T-helper 2 cell treated with Interferon-gamma antibody and Interleukin-4, amounts not matched to agents 5 μg/mL and 100 μg/mL, for 36 hours (primary cell): ENCODE measurements at places on chromosomes 5 and 9.

- no peak for DNase-seq
- no peak overlapping the region for H3K4me3 ChIP-seq
- H3K27me3 ChIP-seq, result peaks cover 76% of the 10 kb centered on the region
- H3K36me3 ChIP-seq, result peaks cover 2% of the 10 kb centered on the region
Observed at GRCh38 chr5:141874262-141874964, 3.8 kb downstream of the PCDH1 start.

DNA sequence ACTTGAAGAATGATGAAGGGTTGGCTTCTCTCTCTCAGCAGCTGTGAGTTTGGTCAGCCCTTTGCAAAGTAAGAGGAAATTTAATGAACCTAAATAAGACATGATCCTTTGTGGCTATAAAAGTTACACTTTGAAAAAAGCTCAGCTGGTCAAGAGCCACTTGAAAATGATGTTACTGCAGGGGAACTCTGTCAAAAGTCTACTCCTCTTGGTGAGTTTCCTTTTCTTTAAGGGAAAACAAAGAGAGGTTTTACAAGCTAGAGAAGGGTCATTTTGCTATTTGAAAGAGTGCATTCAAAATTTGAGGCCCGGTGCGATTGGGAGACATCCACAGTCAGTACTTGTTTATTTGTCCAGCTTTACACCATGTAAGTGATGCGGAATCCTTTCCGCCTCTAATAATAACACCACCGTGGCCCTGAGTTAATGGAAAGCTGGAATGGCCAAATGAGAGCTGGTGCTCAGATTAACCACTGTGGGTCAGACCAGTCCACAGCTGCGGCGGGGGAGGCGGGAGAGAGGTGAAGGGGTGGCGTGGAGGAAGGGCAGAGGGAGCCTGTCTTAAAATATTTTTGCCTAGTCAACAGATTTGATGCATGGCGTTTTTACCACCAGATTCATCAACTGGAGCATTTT is 404.0 kb downstream of the TLE4 start:
- no peaks in the 10 kb centered on the region for H3K4me1 ChIP-seq
- no peak overlapping the region for H3K27ac ChIP-seq
- no peak overlapping the region for H3K4me3 ChIP-seq

- no peak for DNase-seq
- H3K27me3 ChIP-seq, result peaks cover 2% of the 10 kb centered on the region
- no peaks in the 10 kb centered on the region for H3K4me1 ChIP-seq
- no peak overlapping the region for H3K4me3 ChIP-seq
- no peak overlapping the region for H3K27ac ChIP-seq
Observed at GRCh38 chr9:19728101-19728500, 60.7 kb downstream of the SLC24A2 start.

- no peak overlapping the region for H3K27ac ChIP-seq
- no peak for DNase-seq
- H3K27me3 ChIP-seq, result peaks cover 20% of the 10 kb centered on the region
Observed at GRCh38 chr5:107415762-107416161, 255.0 kb downstream of the EFNA5 start.

DNA sequence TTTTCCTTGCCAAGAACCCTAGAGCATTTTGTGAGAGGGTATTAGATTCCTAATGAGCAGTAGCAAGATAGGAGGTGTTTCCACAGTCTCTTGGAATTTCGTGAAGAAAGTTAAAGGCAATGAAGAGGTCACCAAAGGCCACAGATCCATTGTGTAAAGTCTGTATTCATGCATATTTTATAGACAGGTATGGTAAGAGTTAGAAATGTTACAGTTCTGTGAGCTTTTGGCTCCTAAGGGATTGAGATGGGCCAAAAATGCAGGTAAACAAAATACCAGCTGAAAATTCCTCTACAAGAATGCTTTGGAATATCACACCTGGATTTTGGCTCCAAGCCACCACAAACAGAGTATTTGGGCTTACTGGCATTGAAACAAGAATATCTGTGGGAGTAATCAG is 47.4 kb upstream of the FST start:
- no peaks in the 10 kb centered on the region for H3K36me3 ChIP-seq
- H3K4me3 ChIP-seq, result no peak overlapping the region
- H3K27me3 ChIP-seq, result peaks cover 9% of the 10 kb centered on the region
- no peak for DNase-seq
- no peak overlapping the region for H3K27ac ChIP-seq

DNA sequence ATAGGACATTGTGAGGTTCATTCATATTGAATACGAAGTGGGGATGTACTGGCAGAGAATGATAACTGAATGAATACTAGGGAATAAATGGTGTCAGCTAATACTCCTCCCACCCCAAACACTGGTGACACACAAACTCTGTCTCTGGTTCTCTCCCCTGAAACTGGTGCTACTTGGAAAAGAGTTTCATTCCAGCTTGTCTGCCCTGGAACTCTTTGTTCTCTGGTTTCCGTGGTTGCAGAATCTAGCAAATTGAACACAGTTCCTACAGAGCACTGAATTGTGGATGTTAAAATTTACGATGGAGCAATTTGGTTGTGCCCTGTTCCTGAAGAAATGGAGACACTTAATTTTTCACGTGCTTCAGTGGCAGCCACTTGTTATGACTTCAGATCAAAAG is 181.7 kb downstream of the KCTD16 start:
- H3K4me1 ChIP-seq, result no peaks in the 10 kb centered on the region
- H3K27ac ChIP-seq, result no peak overlapping the region
- H3K4me3 ChIP-seq, result no peak overlapping the region

DNA sequence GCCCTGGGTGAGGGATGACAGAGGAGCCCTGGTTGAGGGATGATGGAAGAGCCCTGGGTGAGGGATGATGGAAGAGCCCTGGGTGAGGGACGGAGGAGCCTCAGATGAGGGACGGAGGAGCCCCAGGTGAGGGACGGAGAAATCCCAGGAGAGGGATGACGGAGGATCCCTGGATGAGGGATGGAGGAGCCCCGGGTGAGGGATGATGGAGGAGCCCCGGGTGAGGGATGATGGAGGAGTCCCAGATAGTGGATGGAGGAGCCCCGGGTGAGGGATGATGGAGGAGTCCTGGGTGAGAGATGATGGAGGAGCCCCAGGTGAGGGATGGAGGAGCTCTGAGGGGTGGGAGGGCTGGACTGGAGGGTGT is 10.9 kb downstream of the PHF2 start:
- H3K27me3 ChIP-seq, result no peaks in the 10 kb centered on the region
- no peak overlapping the region for H3K27ac ChIP-seq
- no peak for DNase-seq
- H3K4me3 ChIP-seq, result no peak overlapping the region
- peaks cover 20% of the 10 kb centered on the region for H3K36me3 ChIP-seq
- peaks cover 8% of the 10 kb centered on the region for H3K4me1 ChIP-seq

- H3K4me3 ChIP-seq, result no peak within 1 kb of the TSS
- DNase-seq, result no peak
- H3K36me3 ChIP-seq, result no peaks in the 10 kb centered on the region
- H3K27me3 ChIP-seq, result peaks cover 10% of the 10 kb centered on the region
- no peaks in the 10 kb centered on the region for H3K4me1 ChIP-seq
Observed at GRCh38 chr5:149063017-149063687, at the start of gene SH3TC2. Gene SH3TC2, minus strand, starts transcription at chr5:149063062. Its CDS starts 40 bp downstream, at chr5:149063022.

- H3K27ac ChIP-seq, result no peak overlapping the region
- DNase-seq, result no peak
- no peaks in the 10 kb centered on the region for H3K27me3 ChIP-seq
- peaks cover 1% of the 10 kb centered on the region for H3K4me1 ChIP-seq
Observed at GRCh38 chr9:121958530-121958929, 134.6 kb downstream of the TTLL11 start.

DNA sequence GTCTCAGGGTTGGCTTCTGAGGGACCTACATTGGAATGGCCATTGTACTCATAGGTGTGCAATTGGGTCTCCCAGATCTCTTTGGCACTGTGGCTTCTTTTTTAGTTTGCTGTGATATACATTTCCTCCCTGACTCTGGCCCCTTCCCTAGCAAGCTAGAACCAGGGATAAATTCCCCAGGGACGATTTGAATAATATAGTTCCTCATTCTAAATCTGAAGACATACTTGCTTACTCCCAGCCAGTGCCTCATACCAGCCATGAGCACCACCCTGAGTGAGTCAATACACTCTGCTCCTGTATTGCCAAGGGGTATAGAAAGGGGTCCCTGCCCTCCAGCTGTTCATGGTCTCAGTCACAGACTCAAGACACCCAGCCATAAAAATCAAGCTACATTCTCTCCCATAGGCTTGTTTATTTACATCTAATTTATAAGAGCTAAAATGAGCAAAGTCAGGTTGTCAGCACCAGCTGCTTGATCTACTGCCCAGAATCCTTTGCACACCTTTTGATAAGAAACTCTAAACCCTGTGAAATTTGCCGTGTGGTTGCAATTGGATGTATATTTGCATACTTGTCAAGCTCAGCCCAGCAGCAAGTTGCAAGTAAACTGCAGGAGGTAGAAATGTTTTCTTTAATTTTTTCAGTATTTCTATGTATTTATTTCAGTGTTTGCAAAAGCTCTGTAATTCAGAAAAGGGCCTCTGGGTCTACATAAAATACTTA is 219.9 kb upstream of the IRX1 start:
- no peaks in the 10 kb centered on the region for H3K36me3 ChIP-seq
- no peak for DNase-seq
- H3K27ac ChIP-seq, result no peak overlapping the region

GRCh38 chr9:110095776-110096175 is 112.2 kb downstream of the C9orf152 start:
- H3K27ac ChIP-seq, result no peak overlapping the region
- peaks cover 31% of the 10 kb centered on the region for H3K4me1 ChIP-seq
- DNase-seq, result no peak
- H3K36me3 ChIP-seq, result peaks cover 19% of the 10 kb centered on the region
- H3K4me3 ChIP-seq, result no peak overlapping the region

DNA sequence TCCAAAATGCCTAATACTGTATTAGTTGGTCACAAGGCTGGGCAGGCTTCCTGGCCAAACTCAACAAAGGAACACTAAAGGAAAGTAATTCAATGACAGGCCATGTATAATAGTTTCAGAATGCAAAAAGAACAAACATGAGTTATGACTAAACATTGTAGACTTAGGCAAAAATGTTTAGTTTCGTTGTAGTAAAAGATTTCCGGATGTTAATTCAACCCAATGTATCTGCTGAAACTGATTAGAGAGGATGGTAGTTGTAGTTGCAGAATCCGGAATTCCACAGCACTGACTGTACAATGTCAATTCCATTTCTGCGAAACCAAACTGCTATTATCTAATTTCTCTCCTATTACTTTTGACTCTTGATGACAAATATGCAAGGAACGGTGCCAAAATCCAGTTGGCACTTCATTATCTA is 117.9 kb upstream of the FST start:
- DNase-seq, result no peak
- no peak overlapping the region for H3K4me3 ChIP-seq
- H3K36me3 ChIP-seq, result no peaks in the 10 kb centered on the region
- H3K4me1 ChIP-seq, result no peaks in the 10 kb centered on the region
- H3K27me3 ChIP-seq, result no peaks in the 10 kb centered on the region
- no peak overlapping the region for H3K27ac ChIP-seq

DNA sequence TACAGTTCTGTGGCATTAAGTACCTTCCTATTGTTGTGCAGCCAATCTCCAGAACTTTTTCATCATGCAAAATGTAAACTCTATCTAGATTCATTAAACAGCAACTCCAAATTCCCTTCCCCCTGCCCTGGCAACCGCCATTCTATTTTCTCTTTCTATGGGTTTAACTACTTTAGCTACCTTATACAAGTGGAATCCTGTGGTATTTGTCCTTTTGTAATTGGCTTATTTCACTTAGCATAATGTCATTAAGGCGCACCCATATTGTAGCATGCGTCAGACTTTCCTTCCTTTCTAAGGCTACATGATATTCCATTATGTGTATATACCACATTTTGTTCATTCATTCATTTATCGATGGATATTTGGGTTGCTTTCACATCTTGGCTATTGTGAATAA is 142.4 kb downstream of the CAAP1 start:
- H3K27ac ChIP-seq, result no peak overlapping the region
- no peaks in the 10 kb centered on the region for H3K4me1 ChIP-seq
- H3K36me3 ChIP-seq, result no peaks in the 10 kb centered on the region
- no peak overlapping the region for H3K4me3 ChIP-seq

- H3K27me3 ChIP-seq, result no peaks in the 10 kb centered on the region
- no peak overlapping the region for H3K4me3 ChIP-seq
- no peak overlapping the region for H3K27ac ChIP-seq
- H3K4me1 ChIP-seq, result peaks cover 4% of the 10 kb centered on the region
- H3K36me3 ChIP-seq, result peaks cover 61% of the 10 kb centered on the region
Observed at GRCh38 chr5:150397782-150398721, 14.7 kb downstream of the CD74 start.

DNA sequence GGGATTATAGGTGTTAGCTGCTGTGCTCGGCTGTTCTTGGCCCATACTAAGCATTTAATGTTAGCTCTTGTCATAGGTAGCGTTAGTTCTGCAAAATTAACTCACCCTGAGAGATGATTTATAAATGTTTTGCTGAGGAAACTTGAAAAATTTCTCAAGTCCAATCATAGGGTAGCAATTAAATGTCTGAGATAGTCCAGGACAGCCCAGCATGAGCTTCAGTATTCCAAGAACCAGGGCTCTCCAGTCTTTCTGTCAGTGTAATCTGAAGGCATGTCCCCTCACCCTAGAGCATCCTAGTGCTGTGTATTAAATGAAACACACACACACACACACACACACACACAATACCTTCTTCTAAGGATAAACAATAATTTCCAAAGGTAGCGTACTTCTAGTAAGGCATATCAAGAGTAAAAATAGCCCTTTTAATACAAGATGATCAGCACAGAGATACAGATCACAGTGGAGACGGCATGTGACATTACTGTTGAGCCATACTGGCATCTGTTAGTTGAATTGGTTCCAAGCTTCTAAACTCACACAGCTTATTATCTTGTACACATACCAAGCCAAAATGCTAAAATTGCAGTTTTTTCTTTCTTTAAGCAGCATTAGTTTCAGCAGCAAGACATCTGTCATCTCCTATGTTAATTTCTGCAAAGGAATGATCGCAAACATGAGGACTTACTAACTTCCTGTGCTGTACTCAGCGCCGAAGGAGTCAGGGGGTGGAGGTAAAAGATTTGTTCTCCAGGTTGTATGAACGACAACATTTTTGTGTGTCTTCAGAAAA is 46.3 kb upstream of the JMY start:
- DNase-seq, result no peak
- no peaks in the 10 kb centered on the region for H3K4me1 ChIP-seq
- no peak overlapping the region for H3K27ac ChIP-seq
- no peak overlapping the region for H3K4me3 ChIP-seq
- H3K36me3 ChIP-seq, result no peaks in the 10 kb centered on the region

GRCh38 chr9:98994172-98995058 is 50.7 kb downstream of the COL15A1 start:
- H3K27me3 ChIP-seq, result peaks cover 22% of the 10 kb centered on the region
- no peak overlapping the region for H3K27ac ChIP-seq
